ENCODE measurements at places on chromosomes 3 and 15.

- DNase-seq, result no peak
Measured at GRCh38 chr3:10926811-10927521, 65.6 kb upstream of the SLC6A1 start.

DNA sequence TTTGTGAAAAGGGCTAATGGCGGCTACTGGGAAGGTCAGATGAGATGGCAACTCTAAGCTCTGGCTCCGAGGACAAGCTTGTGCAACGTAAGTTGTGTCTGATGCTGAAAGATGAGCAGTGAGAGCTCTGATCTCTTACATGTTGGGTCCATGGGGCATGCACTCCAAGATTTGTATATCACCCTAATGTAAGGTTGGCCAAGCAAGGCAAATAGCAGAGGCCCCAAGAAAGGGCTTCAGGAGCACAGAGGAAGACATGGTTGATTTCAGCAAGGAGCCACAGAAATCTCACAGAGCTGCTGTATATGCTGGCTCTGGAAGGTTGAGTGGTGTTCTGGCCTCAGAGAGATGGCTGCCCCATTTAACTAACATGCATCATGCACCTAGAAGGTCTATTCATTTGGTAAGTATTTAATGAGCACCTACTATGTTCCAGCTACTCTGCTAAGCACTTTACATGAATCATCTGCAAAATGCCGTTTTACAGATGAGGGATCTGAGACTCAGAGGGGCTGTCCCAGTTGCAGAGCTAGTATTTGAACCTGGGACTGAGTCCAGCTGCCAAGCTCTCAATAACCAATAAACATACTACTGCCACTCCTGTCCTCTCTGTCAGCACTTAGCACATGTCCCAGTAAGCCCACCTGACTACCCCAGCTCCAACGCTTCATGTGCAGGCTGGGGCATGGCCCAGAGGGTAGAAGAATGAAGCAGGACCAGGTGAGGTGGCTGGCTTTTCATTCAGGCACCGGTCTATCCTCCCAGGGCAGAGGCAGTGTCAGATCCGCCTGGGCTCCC is 27.8 kb upstream of the ATP2B2 start:
- DNase-seq, result no peak

- DNase-seq, result no peak
Measured at GRCh38 chr15:96703091-96703490, 372.6 kb downstream of the NR2F2 start.

GRCh38 chr3:53186726-53187125 is 25.7 kb downstream of the PRKCD start:
- DNase-seq, result no peak

- no peak for DNase-seq
Measured at GRCh38 chr3:31170932-31171670, 276.6 kb upstream of the GADL1 start.

- DNase-seq, result no peak
Measured at GRCh38 chr15:92116330-92116729, 262.8 kb downstream of the SLCO3A1 start.

DNA sequence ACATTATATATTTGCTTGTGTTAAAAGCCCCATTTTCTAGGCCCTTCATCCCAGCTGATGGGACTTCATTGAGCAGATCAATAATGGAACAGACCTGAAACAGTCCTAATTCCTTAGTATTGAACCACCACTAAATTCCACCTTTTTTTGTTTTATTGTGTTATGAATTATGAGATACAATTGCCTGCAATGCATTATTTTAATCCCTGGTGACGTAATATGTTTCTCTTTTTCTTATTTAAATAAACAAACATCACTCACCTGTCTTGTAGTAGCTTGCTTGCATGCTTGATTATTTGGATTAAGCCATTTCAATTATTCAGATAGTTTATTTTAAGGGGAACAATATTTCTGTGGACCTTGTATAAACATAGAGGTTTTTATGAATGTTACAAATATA is 40.7 kb upstream of the GMNC start:
- DNase-seq, result no peak

DNA sequence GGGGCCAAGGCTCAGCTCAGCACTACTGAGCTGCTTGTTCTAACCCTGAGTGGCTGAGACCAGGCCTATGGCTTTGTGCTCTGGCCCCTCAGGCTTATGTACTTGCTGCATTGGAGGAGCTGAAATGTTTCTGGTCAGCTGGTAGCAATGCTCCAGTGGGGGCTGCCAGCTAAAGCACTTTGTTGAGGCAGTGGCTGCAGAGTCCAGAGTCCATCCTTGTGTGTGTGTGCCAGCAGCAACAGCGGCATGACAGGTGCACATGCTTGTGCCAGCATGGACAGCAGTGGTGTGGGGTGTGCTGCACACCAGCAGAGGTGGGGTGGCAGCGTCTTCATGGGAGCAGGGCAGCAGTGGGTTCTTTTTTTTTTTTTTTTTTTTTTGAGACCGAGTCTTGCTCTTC is 169.1 kb downstream of the VPS8 start:
- DNase-seq, result no peak

DNA sequence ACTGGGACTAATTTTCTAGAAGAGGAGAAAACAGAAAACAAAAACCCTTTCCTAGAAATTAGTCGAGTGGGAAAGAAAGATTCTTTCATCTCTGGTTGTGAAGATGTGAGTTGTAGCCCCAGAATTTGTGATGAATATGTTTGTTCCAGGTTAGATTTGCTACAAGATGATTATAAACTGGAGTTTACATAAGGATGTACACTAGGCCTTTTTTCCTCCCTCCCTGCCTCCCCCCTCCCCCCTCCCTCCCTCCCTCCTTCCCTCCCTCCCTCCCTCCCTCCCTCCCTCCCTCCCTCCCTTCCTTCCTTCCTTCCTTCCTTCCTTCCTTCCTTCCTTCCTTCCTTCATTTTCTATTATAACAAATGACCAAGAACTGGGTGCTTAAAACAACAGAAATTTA is 1502.0 kb downstream of the SI start:
- DNase-seq, result no peak

Data from activated CD8-positive, alpha-beta T cell treated with anti-CD3 and anti-CD28 coated beads for 36 hours (primary cell).